A549 treated with AZD2906 at 1 μM for 4 hours (cell line): ENCODE measurements at places on chromosomes 16 and 17. TPM values are rescaled to one million over a fixed set of nuclear protein-coding genes. Genes with fewer than 3 reads are reported as not detected.

The CNGB1 gene
- 0.06 to 0.20 TPM (median 0.10 TPM) in 5 replicates for total RNA-seq

The MYH13 gene
- total RNA-seq = 0.01 to 0.02 TPM (median 0.02 TPM) in 4 of 5 replicates, not detected in the other

The SLC6A2 gene
- total RNA-seq = 0.03 to 0.09 TPM (median 0.06 TPM) in 5 replicates

The LDHD gene
- total RNA-seq = 0.29 to 0.98 TPM (median 0.82 TPM) in 5 replicates

The HAS3 gene
- total RNA-seq = 38.2 to 50.1 TPM (median 42.7 TPM) in 5 replicates

The FOXN1 gene
- total RNA-seq = 0.02 to 0.07 TPM (median 0.03 TPM) in 3 of 5 replicates, not detected in the others
